ENCODE measurements at places on chromosomes 2 and 18. TPM values are rescaled to one million over a fixed set of nuclear protein-coding genes. Genes with fewer than 3 reads are reported as not detected.

DNA sequence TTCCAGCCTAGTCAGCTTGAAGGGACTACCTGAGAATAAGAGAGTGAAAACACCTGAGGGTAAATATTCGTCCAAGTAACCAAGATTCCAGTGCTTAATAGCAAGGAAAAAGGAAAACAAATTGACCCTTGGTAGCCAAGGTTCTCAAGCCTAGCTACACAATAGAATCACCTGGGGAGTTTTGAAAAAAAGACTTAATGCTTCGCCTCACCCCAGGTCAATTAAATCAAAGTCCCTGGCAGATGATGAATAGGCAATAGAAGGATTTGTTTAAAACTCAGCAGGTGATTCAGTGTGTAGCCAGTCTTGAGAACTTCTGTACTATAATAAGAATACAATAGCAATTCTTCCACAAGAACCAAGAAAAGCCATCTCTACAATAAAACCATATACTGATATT lies 500.2 kb downstream of the XIRP2 start:
- no peaks in the 10 kb centered on the region for H3K27me3 ChIP-seq
- H3K4me3 ChIP-seq = no peak overlapping the region
- no peak for DNase-seq
- H3K27ac ChIP-seq = no peak overlapping the region
- H3K4me1 ChIP-seq = no peaks in the 10 kb centered on the region
- no peaks in the 10 kb centered on the region for H3K36me3 ChIP-seq

DNA sequence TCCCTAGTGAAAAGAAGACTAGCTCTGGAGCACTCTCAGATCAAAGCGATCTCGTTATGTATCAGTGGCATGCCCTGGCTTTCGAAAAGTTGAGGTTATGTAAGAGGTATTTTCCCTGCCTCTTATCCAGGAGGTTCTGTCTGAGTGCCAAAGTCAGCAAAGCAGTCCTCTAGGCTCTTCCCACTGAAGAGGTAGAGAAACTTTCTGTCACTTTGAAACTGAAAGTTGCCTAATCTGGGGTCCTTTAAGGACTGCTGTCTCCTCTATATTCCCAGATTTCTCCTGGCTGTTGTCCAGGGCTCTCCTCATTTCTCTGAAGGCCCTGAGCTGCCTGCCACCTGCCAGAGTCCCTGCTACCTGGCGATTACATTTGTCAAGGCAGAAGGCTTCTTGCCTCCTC lies 96.3 kb downstream of the B3GNT2 start:
- peaks cover 2% of the 10 kb centered on the region for H3K27me3 ChIP-seq
- peaks cover 3% of the 10 kb centered on the region for H3K36me3 ChIP-seq
- DNase-seq = no peak

GRCh38 chr2:138716183-138716582 lies 64.0 kb downstream of the NXPH2 start:
- H3K4me1 ChIP-seq = peaks cover 14% of the 10 kb centered on the region
- H3K4me3 ChIP-seq = no peak overlapping the region
- H3K27ac ChIP-seq = no peak overlapping the region
- no peaks in the 10 kb centered on the region for H3K36me3 ChIP-seq

CHST9 gene
- not detected for total RNA-seq

FAM110C gene
- not detected for total RNA-seq

DNA sequence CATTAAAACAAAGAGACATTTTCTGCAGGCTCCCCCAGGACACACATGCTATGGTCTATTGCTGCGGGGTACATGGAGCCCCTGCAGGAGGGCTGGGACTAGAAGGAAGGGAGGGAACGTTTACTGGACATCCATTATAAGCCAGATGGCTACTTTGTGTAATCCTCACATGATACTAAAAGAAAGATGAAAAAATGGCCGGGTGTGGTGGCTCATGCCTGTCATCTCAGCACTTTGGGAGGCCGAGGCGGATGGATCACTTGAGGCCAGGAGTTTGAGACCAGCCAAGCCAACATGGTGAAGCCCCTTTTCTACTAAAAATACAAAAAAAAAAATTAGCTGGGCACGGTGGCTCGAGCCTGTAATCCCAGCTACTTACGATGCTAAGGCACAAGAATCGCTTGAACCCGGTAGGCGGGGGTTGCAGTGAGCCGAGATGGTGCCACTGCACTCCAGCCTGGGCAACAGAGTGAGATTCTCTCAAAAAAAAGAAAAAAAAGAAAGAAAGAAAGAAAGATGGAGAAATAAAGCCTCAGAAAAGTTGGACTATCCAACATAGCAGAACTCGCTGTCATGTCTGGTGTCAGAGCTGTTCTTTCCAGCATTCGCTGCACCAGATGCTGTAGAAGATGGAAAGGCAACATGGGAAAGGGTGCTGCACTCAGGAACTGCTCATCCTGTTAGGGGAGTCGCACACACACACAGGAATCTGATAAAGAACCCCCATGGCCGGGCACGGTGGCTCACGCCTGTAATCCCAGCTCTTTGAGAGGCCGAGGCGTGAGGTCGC lies 7.8 kb upstream of the MYCN start:
- no peaks in the 10 kb centered on the region for H3K36me3 ChIP-seq
- H3K4me1 ChIP-seq = peaks cover 7% of the 10 kb centered on the region
- H3K27ac ChIP-seq = no peak overlapping the region
- no peak overlapping the region for H3K4me3 ChIP-seq

DNA sequence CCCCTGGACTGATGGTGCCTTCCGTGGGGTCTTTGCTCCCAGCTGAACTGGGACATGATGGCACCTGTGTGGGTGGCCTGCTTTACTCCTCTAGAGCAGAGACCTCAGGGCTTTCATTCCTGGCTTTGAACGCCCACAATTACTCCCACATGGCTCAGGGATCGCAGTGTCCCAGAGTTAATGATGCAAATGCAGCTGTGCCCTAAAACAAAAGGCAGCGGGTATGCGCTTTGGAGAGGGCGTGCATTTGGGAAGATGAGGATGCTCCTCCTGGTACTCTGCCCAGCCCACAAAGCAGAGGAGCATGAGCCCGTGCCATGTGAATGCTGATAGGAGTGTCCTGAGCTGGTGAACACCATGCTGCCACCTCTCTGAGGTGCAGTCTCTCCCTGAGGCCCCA lies 173.4 kb downstream of the FHOD3 start:
- no peak overlapping the region for H3K4me3 ChIP-seq
- no peak overlapping the region for H3K27ac ChIP-seq
- H3K27me3 ChIP-seq = peaks cover 9% of the 10 kb centered on the region
- no peaks in the 10 kb centered on the region for H3K36me3 ChIP-seq

VSNL1 gene
- total RNA-seq = 6.1 TPM

GRCh38 chr18:23188068-23188760 lies 52.9 kb downstream of the CABLES1 start:
- H3K27ac ChIP-seq = no peak overlapping the region
- no peak for DNase-seq
- H3K36me3 ChIP-seq = no peaks in the 10 kb centered on the region
- no peak overlapping the region for H3K4me3 ChIP-seq

ALPG gene
- total RNA-seq = 2.4 TPM

GRCh38 chr2:3242747-3243369 lies 134.8 kb downstream of the EIPR1 start:
- H3K4me3 ChIP-seq = no peak overlapping the region
- H3K27me3 ChIP-seq = peaks cover 7% of the 10 kb centered on the region
- no peaks in the 10 kb centered on the region for H3K4me1 ChIP-seq
- H3K36me3 ChIP-seq = peaks cover 5% of the 10 kb centered on the region

DNA sequence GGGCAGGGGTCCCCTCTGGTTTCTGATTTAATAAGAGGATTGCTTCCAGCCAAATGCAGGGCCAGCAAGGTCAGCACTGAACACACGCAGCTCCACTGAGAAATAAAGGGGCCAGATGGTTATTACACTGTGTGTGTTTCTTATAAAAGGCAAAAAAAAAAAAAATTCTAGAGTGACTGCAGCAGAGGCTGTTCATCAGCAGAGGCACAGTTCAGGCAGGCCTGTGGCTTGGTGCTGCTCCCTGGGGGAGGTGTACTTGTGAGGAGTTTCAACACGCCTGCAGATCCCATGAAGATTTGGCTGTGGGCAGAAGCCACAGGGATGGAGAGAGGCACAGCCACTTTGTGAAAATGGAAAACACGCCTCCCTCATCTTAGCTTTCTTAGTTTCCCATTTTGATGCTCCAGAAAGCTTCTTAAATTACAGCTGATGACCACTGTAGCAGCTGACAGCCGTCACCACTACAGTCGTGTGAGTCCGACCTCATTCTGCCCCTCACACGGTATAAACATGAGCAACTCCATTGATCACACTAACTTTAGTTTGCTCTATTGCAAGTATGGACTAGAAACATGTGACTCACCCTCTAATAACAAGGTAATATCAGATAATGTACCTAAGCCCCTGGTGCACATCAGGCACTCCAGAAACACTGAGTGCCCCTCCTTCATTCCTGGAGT lies 726.5 kb upstream of the RAB6C start:
- no peak overlapping the region for H3K4me3 ChIP-seq
- no peaks in the 10 kb centered on the region for H3K36me3 ChIP-seq
- H3K27me3 ChIP-seq = no peaks in the 10 kb centered on the region
- peaks cover 11% of the 10 kb centered on the region for H3K4me1 ChIP-seq
- no peak overlapping the region for H3K27ac ChIP-seq

- no peaks in the 10 kb centered on the region for H3K4me1 ChIP-seq
- DNase-seq = no peak
- H3K27me3 ChIP-seq = no peaks in the 10 kb centered on the region
- H3K36me3 ChIP-seq = no peaks in the 10 kb centered on the region
- no peak overlapping the region for H3K4me3 ChIP-seq
Measured at GRCh38 chr2:100924122-100924519, 78.0 kb upstream of the RPL31 start.

NYAP2 gene
- 0.32 TPM for total RNA-seq

DNA sequence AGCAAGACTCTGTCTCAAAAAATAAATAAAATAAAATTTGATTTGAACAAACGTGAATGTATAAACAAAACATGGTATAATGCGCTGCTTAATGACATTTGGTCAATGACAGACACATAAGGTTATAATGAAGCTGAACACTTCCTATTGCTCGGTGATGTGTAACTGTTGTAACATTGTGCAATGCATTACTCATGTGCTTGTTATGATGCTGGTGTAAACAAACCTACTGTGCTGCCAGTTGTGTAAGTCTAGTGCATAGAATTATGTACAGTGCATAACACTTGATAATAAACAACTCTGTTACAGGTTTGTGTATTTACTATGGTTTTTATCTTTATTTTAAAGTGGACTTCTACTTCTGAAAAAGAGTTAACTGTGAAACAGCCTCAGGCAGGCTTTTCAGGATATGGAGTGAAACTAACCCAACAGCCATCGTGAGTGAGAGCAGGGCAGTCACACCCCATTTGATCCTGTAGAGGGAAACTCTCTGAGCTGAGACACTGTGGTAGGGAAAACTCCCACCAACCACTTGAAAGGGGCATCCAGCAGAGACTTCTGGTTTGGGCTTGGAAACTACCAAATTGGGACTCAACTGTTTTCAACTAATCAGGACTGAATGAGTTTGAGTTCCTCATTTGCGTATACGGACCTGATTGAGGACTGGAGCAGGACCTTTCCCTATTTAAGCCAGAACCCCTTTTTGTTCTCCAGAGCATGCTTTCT lies 8.7 kb upstream of the RPRD1A start:
- no peak for DNase-seq
- peaks cover 2% of the 10 kb centered on the region for H3K27me3 ChIP-seq
- no peak overlapping the region for H3K4me3 ChIP-seq
- no peaks in the 10 kb centered on the region for H3K4me1 ChIP-seq
- H3K27ac ChIP-seq = no peak overlapping the region
- peaks cover 13% of the 10 kb centered on the region for H3K36me3 ChIP-seq

GRHL1 gene
- 4.3 TPM for total RNA-seq
